ENCODE measurements at places on chromosomes 2 and 18.
A peak's percentile ranks its signal among the peaks of the same experiment; 100 is the strongest.

DNA sequence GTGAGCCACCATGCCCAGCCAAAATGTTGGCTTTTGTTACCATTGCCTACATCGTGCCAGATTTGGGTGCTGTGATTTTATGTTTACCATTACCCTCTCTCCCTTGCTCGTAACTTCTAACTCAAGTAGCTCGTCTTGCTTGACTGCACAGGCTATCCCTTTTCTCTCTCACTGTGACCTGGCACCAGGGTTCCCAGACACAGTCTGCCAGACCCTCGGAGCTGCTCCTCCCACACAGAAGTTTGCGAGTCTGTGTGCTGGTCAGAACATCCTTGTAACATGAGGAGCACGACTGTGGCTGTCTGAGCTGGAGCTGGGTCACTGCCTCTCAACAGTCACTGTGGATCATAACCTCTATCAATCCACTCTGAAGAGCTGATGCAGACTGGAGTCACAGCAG lies 152.5 kb upstream of the ACKR3 start:
- H3K4me1 ChIP-seq: no peaks in the 10 kb centered on the region
- no peak for DNase-seq
- no peaks in the 10 kb centered on the region for H3K36me3 ChIP-seq
- H3K4me3 ChIP-seq: no peak overlapping the region
- H3K27me3 ChIP-seq: peaks cover 17% of the 10 kb centered on the region

DNA sequence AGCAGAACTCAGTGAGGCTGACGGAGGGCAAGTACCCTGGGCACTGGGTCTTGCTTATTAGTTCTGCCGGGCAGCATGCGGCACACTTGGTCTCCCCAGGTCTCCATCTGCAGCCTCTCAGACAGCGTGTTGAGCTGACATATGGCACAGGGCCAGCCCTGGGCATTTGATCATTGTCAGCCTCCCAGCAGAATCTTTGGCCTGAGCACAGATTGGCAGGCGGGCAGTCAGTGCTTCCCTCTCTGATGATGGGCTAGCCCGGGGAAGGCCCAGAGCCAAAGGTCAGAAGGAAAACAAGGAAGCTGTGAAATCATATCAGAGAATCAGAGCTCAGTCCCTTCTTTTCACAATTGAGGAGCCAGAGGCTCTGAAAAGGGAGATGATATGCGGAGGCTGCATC lies 150.1 kb upstream of the LRRTM1 start:
- no peak overlapping the region for H3K4me3 ChIP-seq
- no peaks in the 10 kb centered on the region for H3K4me1 ChIP-seq
- no peak overlapping the region for H3K27ac ChIP-seq

GRCh38 chr2:236553522-236553921 lies 16.1 kb upstream of the ACKR3 start:
- no peak overlapping the region for H3K4me3 ChIP-seq
- H3K4me1 ChIP-seq: no peaks in the 10 kb centered on the region
- H3K27ac ChIP-seq: no peak overlapping the region
- H3K27me3 ChIP-seq: peaks cover 6% of the 10 kb centered on the region
- no peak for DNase-seq

DNA sequence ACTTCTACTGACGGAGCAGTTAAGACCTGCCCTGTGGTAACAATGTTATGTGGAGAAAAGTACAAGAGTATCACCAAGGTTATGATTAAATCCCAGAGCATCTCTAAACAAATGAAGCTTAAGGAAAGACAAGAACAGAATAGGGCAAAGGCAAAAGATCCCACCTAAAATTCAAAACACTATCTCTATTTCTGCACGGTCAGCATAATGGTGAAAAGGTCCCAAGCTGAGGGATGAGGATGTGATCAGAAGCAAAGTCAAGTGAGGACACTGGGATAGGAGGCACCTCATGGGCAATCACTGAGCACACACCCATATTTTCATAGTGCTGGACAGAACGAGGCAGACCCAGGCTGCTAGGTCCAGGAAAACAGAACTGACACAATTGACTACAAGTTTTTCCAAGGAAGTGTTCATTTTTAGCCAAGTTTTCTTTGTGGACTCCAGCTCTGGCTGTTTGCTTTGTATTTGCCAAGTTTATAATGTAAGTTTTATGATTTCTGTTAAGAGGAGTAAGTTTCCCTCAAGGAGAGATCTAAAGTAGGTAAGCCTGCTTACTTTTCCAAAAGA lies 77.8 kb downstream of the NCKAP5 start:
- H3K4me3 ChIP-seq: no peak overlapping the region
- DNase-seq: no peak
- no peak overlapping the region for H3K27ac ChIP-seq
- H3K27me3 ChIP-seq: no peaks in the 10 kb centered on the region
- no peaks in the 10 kb centered on the region for H3K36me3 ChIP-seq
- no peaks in the 10 kb centered on the region for H3K4me1 ChIP-seq

DNA sequence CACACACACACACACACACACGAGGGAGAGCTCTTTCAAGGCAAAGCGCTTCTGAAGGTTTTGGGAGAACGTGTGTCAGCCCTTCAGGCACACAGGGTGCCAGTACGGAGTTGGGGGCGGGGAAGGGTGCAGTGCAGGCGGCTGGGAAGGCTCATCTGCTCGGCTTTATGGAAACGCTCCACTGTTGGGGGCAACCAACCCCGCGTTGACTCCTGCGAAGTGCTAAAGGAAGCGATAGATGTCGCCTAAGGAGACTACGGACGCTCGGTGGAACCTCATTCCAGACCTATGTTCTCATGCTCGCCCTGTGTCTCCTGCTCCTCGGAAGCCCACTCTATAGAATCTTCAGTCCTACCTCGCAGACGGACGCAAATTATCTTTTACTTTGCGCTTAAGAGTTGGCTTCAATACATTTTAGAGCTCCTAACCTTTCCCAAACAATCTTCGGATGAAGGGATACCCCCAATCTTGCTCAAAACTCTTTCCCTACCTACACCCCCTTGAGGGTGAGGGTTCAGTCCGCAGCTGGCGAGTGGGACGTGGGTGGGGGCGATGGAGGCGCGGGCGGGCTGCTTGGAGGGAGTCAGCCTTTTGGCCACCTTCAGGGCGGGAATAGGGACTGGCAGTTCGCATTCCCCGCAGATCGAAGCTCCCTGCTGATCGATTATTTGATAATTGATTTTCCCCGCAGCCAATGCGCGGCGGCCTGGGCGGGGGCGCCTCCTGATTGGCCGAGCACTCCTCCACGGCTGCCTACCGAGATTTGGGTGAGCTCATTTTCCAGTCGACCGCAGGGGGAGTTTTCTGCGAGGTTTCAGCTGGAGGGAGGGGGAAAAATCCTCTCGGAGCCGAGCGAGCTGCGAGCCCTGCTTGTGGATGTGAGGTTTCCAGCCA lies 1.9 kb upstream of the MEIS1 start:
- no peaks in the 10 kb centered on the region for H3K36me3 ChIP-seq
- H3K4me3 ChIP-seq: peak overlapping the region; percentile 83
- peaks cover 8% of the 10 kb centered on the region for H3K27me3 ChIP-seq
- H3K4me1 ChIP-seq: no peaks in the 10 kb centered on the region

DNA sequence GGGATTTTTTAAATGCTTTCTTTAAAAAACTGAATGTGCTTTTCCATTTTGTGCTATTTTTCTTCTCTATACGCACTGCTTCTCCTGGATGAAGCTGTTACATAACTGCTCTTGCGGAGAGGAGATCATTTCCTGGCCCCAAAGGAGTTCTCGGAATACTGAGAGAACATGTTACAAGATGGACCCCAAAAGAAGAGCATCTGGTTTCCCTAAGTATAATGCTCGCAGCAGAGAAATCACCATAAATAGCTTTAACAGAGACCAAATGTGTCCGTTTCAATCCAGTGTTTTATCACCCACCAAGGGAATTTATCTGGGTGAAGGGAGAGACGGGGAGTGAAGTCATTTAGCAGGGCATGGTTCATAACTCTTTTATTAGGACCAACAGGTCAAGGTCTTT lies 80.1 kb downstream of the RBM43 start:
- H3K27me3 ChIP-seq: no peaks in the 10 kb centered on the region
- no peak overlapping the region for H3K4me3 ChIP-seq
- no peaks in the 10 kb centered on the region for H3K4me1 ChIP-seq
- H3K36me3 ChIP-seq: no peaks in the 10 kb centered on the region
- H3K27ac ChIP-seq: no peak overlapping the region

DNA sequence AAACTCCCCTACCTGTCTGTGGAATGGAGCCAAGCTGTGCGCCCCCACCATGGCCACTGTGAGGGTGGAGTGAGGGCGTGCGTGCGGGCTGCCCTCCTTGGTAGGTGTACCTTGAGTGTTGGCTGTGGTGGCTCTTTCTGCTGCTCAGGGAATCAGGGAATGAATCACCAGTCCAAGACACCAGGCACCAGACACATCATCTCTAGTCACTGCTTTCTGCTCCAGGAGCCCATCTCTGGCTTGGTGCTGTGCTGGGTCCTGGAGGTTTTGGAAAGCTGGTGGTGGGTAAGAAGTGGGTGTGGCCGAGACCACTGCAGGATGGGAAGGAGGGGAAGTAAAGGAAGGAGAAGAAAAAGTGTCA lies 209.9 kb downstream of the SEPTIN10 start:
- no peak overlapping the region for H3K4me3 ChIP-seq
- no peaks in the 10 kb centered on the region for H3K27me3 ChIP-seq
- H3K4me1 ChIP-seq: no peaks in the 10 kb centered on the region
- H3K27ac ChIP-seq: no peak overlapping the region
- H3K36me3 ChIP-seq: no peaks in the 10 kb centered on the region
- no peak for DNase-seq

DNA sequence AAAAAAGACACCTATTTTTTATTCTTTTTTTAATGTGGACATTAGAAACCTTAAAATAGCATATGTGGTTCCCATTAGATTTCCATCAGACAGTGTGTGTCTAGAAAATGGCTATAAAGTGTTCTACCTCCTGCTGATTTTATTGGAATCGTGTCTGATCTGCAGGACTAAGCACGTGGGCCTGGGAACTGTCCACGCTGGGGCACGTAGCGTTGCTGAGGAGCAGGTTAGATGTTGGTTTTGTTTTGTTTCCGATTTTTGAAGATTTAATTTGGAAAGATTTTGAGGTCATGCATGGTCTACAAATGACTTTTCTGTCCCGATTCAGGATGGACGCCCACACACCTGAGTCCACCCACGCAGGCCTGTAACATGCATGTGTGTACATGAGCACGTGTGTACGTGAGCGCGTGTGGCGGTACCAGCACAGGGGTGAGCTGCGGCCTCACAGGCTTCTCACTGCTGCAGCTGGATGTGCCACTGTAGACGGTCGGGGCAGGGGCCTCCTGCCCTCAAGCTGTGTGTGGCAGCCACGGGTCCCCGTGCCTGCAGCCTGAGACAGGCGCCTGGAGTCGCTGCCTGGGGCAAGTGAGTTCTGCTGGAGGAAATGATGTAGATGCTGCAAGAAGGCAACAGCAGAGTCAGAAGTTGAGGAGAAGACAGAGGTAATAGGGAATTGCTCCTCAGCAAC lies 99.7 kb upstream of the CTDP1 start:
- 0 out of 2 replicates have a peak, but pooled peaks cover 3% of the 10 kb centered on the region for H3K4me1 ChIP-seq
- no peaks in the 10 kb centered on the region for H3K36me3 ChIP-seq
- H3K27me3 ChIP-seq: no peaks in the 10 kb centered on the region
- DNase-seq: no peak
- H3K27ac ChIP-seq: no peak overlapping the region
